Thymus (tissue), 14 donors: ENCODE measurements at places on chromosomes 2 and 18. TPM values are rescaled to one million over a fixed set of nuclear protein-coding genes. Genes with fewer than 3 reads are reported as not detected.

The FTCDNL1 gene
- 0.94 TPM for total RNA-seq

The CDH7 gene
- total RNA-seq, result 2.5 TPM

The GDF7 gene
- total RNA-seq, result 0.09 TPM

The EHBP1 gene
- total RNA-seq, result 19.5 TPM

The RAX gene
- under 0.01 TPM for total RNA-seq

The LYG2 gene
- total RNA-seq, result not detected
